Omental fat pad (tissue), 4 donors: ENCODE measurements at places on chromosomes 2 and 18.
A peak's percentile ranks its signal among the peaks of the same experiment; 100 is the strongest.

GRCh38 chr2:219636144-219636915 is 8.9 kb downstream of the SLC4A3 start:
- no peak for DNase-seq

GRCh38 chr2:128727404-128727803 is 408.7 kb upstream of the HS6ST1 start:
- no peak for DNase-seq

DNA sequence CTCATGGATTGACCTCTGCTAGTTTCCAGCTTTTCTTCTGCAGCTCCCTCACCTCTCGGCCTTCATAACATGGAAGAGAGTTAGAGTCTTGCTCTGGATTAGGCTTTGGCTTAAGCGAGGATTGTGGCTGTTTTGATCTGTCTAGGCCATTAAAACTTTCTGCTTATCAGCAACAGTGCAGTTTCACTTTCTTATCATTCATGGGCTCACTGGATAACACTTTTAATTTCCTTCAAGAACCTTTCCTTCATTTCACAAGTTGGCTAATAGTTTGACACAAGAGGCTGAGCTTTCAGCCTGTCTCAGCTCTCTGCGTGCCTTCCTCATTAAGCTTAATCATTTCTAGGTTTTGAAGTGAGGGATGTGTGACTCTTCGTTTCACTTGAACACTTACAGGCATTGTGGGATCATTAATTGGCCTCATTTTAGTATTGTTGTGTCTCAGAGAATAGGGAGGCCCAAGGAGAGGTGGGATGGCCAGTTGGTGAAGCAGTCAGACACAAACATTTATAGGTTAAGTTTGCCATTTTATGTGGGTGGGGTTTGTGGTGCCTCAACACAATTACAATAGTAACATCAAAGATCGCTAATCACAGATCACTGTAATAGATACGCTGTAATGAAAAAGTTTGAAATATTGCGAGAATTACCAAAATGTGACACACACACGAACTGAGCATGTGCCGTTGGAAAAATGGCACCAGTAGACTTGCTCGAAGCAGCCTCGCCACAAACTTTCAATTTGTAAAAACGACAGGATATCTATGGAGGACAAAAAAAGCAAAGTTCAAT is 129.3 kb downstream of the ZNF236 start:
- no peak for DNase-seq

DNA sequence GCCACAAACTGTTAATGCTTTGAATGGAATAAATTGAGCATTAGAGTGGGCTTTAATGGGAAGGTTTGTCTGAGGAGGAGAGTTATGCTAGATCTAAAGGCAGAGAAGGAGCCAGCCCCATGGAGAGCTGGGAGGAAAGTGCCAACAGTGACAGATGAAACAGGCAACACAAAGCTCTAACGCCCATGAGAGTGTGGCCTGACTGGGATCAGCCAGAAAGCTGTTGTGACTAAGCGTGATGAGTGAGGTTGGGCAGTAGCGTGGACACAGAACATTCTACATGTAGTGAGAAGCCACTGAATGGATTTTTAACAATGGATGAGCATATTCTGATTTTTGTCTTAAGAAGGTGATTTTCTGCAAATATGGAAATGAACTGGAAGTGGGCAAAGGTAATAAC is 185.3 kb upstream of the SIX2 start:
- no peak for DNase-seq

GRCh38 chr2:176380341-176380740 is 111.1 kb downstream of the MTX2 start:
- no peak for DNase-seq

- DNase-seq = peak; percentile 44
Measured at GRCh38 chr2:69816923-69817542, 12.4 kb upstream of the GMCL1 start.

DNA sequence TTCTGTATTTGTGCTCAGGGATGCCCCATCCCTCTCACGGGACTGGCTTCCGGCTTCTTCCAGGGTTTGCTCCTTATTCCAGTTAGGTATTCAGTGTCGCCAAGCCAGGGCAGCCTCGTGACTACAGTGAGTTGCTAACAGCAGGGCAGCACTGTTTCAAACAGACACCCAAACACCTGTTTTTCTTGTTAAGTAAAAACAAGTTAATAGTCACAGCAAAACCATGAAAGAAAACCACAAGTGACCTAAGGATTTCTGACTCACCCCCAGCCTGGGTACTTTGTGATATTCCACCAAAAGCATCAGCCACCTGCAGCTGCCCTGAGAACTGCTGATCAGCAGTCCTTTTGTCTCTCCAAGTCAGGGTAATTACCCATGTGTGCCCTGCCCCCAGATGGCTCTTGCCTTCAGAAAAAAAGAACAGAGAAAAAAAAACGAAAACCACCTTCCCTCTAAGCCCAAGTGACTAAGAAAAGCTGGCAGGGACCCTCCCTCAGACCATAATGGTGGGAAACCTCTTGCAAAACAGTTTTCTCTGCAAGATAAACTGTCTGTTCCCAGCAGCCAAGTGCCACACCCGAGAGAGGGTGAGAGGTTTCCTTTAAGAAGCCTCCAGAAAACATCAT is 178.2 kb downstream of the ANAPC1 start:
- no peak for DNase-seq

DNA sequence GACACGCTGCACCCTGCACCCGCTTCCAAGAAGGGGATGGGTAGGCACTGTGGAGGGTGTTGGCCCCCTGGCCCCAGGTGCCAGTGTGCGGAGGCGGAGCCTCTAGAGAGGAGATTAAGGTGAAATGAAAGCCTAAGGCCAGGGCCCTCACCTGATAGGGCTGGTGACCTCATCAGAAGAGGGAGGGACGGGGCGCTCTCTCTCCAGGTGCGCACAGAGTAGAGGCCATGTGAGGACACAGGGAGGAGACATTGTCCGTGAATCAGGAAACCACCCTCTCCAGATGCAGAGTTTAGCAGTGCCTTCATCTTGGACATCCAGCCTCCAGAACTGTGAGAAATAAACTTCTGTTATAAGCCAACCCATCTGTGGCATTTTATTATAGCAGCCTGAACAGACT is 62.3 kb downstream of the PSMG2 start:
- DNase-seq = no peak

DNA sequence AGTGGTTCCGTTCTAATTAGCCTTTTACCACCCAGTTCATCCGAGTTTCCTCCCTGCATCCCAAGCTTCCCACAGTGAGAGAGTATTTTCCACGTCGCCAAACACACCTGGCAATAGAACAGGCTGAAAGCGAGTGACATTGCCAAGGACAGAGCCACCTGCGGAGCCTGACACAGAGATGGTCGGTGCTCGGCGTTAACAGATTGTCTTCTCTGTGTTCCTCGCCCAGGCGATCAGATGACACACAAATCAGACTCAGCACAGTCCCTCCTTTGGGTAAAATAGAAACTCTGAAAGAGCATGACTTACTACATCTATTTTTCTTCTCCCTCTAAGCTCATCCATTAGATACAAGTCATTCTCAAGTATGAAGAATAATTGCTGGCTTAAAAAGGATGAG is 107.7 kb downstream of the CD226 start:
- no peak for DNase-seq

GRCh38 chr2:19772981-19773380 is 128.8 kb downstream of the TTC32 start:
- no peak for DNase-seq

- no peak for DNase-seq
Measured at GRCh38 chr2:225996462-225996828, 596.9 kb downstream of the NYAP2 start.

DNA sequence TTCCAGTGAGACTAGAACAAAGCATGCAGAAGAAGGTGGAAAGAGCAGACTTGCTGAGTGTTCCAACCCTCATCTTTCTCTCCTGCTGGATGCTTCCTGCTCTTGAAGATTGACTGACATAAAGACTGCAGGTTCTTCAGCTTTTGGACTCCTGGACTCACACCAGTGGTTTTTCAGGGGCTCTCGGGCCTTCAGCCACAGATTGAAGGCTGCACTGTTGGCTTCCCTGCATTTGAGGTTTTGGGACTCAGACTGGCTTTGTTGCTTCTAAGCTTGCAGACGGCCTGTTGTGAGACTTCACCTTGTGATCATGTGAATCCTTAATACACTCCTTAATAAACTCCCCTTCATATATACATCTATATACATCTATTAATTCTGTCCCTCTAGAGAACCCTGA is 20.4 kb downstream of the VRK2 start:
- DNase-seq = no peak

- no peak for DNase-seq
Measured at GRCh38 chr2:62175728-62176127, 20.2 kb upstream of the B3GNT2 start.

- DNase-seq = no peak
Measured at GRCh38 chr2:217740756-217741155, 262.0 kb downstream of the TNS1 start.

DNA sequence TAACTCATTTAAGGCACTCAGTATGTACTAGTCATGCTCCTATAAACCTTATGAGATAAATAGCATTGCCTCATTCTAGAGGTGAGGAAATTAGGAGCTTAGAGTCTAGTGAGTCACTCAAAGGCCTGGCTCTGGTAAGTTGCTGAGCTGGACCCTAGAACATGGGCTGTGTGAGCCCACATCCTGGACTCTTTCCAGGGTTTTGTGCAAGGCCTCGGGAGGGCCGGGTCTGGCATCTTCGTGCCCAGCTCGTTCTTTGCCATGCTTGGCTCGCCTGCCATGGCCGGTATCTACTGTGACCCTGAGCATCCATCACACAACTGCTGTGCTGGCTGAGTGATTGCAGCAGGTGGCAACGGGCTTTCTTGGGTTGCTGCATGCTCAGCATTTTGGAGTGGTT is 168.0 kb downstream of the LPIN1 start:
- no peak for DNase-seq

- no peak for DNase-seq
Measured at GRCh38 chr18:63225434-63225833, 94.1 kb downstream of the BCL2 start.

GRCh38 chr18:6001867-6002266 is 106.5 kb upstream of the TMEM200C start:
- no peak for DNase-seq

DNA sequence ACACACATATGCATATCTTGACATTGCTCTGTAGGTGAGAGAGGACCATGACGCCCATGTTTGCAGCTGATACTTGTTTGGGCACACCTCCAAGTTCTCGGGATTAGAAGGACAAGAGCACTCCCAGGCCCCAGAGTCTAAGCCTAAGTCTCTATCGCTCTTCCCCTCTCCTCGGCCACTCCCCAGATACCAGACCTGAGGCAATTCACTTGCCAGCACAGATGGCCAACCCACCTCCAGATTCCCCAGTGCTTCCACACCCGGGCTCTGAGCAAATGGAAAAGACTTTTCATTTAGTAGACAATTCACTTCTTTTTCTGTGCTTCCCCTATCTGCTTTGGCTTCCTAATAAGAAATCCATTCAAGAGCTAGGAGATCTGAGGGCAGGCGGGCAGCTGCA is 32.9 kb downstream of the EHD3 start:
- no peak for DNase-seq

DNA sequence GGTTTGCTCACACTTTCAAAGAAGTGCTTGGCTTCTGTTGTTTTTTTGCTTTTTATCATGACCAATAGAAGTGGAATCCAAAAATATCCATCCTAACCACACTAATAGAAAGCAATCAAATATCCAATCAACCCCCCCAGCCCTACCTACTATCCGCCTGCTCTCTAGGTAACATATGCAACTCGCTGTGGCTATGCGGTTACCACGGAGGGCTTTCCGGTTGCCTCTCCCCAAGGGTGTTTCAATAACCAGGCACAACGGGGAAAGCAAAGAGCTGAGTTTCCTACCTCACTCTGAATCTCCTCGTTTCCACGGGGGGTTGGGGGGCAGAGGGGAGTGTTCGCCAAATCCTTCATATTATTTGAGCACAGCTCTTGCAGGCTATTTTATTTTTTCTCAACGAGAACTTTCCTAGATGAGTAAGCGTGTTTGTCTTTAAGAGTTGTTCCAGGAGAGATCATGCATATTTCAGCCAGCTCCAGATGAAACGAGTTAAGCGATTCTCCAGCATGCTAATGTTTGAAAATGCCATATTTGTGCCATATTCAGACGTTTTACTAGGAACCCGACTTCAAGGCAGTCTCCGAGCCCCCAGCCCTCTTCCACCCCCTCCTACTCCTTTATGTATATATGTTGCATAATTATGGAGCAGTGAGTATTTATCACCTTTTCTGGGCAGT is 30.3 kb downstream of the PAX3 start:
- DNase-seq = no peak

DNA sequence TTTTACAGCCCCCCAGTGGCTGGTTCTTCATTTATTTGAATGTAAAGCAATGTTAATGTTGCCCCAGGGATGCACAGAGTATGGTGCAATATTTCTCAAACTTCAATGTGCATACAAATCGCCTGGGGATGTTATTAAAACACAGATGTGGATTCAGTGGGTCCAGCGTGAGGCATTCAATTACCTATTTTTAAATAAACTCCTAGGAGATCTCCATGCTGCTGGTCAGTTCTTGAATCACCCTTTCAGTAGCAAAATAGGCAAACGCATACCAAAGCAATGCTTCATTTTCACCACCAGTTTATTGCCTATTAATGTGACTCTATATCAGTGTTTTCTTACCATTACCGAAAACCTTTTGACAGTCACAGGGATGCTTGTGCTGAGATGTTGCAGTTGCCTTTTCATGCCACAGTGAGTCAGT is 530.7 kb downstream of the CBLN2 start:
- DNase-seq = no peak

DNA sequence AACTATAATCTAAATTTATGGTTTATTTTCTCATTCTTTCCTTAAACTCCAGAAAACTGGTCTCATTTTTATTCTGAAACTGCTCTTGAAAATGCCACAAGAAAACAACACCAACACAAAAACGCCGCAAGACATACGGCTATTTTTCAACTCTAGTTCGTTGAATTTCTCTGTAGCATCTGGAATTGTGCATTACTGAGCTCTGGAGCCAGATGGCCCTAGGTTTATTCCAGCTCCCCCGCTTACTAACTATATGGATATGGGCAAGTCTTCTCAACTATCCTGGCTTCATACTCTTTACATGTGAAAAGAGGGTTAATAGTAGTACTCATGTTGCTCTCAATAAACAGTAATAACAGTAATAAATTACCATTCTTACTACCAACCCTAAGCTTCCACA is 19.9 kb downstream of the FAM98A start:
- DNase-seq = no peak

- DNase-seq = no peak
Measured at GRCh38 chr2:172307800-172308199, 119.6 kb upstream of the ITGA6 start.

GRCh38 chr18:13036622-13037320 is 45.6 kb downstream of the CEP192 start:
- no peak for DNase-seq

DNA sequence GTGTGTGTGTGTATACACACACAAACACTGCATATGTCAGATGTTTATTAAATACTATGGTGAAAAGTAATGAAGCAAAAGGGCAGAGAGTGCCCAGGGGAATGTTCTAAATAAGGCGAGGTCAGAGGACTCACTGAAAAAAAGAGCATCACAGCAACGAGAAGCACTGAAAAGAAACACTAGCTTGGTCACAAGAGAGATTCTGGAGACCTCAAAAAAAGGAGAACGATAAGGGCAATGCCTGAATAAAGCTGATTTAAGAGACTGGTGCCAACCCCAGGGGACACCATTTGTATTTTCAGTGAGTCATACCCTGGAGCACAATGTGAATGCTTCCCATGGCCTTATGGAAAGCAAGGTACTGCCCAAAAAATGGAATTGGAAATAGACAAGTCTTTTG is 14.5 kb downstream of the SLC40A1 start:
- no peak for DNase-seq
